ENCODE measurements at places on chromosomes 16 and 17.

- peak; percentile 89 for DNase-seq
Measured at GRCh38 chr16:30395155-30395991, at the start of gene ZNF48. ZNF48 (plus strand) TSS chr16:30395420; CDS start chr16:30395795, 375 bp downstream.

DNA sequence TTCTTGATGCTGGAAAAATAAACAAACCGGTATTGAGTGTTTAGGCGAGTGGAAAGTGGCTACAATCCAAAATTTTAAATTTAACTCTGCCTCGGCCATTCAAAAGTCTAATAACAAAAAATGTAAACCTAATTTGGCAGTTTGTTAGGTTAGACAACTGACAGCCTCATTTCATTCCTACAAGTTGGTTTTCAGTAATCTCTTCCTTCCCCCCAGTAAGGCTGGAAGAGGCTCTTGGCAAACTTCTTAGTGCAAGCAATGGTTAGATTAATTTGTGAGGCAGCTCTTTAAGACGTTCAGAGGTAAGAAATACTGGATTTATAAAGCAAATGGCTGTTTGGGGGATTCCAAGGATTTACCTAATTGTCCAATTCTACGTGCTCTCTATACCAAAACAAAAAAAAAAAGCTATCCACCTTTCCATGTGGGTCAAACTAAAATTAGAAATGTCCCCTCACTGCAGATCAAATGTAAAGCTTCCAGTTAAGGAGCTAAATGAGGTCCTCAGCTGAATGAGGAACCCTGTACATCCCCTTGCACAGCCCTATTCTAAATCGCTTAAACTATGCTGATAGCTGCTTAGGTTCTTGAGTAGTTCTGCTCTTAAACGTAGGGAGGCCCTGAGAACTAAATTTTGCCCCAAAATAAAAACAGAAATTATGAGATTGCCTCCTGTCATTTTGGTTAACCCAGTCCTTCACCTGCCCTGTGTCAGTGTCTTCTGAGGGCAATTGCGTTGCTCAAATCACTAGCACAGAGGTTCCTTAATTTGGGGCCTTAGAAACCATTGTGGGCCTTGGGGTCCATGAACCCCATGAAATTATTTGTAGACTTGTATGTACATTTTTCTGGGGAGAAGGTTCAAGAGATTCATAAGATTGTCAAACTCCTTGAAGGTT lies 2.9 kb downstream of the HEXIM1 start:
- no peak for DNase-seq

DNA sequence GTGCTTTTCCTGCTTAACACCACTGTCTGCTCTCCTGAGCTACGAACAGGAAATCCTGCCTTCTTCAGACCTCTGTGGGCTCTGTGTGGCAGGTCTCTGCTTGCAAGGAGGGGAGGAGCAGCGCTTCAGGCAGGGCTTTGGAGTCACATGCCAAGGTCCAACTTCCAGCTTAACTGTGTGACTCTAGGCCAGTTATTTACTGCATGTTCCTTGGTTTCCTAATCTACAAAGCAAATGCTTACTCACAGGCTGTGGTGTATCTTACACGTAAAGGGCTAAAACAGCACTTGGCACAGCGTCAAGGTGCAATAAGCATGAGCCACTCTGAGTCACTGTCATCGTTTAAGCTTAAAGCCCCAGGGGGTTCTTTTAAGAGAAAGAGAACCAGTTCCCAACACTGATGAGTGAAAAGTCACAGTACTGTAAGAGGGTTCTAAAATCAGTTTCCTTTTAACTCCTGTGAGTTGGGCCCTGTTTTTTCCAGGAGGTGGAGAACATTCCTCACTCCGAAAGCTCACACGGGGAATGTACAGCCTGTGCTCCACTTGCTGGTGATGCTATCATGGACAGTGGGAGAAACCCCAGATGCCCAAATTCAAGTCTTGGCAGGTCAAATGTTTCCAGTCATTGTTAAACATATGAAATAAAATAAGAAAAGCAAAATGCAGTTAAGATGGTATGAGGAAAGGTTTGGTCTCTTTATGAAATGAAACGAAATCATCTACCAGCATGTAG lies 54.1 kb upstream of the BCAR1 start:
- DNase-seq: no peak

GRCh38 chr17:43871946-43872690 lies 25.1 kb downstream of the CD300LG start:
- DNase-seq: no peak

DNA sequence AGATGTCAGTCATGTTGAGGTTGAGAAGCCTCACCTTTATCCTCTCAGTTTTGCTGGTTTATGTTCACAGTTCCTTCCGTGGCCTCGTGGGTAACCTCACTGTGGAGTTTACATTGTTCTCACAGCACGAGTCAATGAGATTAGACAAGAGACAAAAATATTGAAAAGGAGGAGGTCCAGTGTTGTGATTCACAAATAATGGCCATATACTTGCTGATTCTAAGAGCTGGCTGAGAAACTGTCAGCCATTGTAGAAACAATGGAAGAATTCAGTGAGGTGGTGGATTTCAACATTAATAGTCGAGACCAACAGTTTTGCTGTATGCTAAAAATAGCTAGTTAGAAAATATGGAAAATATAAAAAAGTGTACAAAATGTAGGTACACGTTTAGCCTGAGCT lies 176.4 kb upstream of the WSCD1 start:
- DNase-seq: no peak

GRCh38 chr16:3098459-3099394 lies at the start of gene ZSCAN10:
ZSCAN10 (minus strand) TSS chr16:3099294; CDS start chr16:3092937, 6,357 bp downstream.
- DNase-seq: no peak

- no peak for DNase-seq
Measured at GRCh38 chr16:2209258-2210008, 1.2 kb downstream of the BRICD5 start.

DNA sequence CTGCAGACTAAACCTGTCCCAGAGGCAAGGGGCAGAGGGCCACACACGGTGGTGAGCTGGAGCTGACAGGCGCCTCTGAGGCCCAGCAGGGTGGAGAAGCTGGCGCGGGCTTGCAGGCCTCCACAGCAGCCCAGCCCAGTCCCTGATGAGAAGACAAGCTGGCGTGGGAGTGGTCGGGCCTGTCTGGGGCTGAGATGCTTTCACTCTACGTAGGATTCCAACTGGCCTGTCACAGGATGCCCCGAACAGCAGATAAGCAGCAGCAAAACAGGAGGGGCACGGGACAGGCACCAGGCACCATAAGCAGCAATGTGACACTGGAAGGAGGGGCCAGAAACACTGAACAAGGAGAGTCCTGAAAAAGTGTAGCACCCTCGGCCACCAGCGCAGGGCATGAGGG lies 40.1 kb downstream of the PEMT start:
- no peak for DNase-seq

- no peak for DNase-seq
Measured at GRCh38 chr16:74625500-74626350, 18.8 kb upstream of the GLG1 start.

GRCh38 chr17:7094652-7095019 lies 14.6 kb upstream of the CLEC10A start:
- DNase-seq: no peak

DNA sequence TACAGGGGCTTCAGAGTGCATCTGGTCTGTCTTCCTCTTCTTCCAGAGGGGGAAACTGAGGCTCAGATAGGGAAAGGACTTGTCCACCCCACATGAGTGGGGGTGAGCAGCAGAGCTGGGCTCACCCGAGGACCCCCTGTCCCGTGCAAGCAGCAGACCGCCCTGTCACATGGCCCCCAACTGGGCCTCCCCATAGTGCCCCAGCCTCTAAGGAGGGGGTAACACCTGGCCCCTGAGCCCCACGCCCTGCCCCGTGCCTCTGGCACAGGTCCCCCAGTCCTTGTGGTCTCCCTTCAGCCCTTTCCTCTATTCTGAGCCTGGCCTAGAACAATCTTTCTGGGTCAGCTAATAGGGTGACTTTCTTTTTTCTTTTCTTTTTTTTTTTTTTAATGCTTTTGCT lies 6.5 kb upstream of the NECAB2 start:
- DNase-seq: no peak

DNA sequence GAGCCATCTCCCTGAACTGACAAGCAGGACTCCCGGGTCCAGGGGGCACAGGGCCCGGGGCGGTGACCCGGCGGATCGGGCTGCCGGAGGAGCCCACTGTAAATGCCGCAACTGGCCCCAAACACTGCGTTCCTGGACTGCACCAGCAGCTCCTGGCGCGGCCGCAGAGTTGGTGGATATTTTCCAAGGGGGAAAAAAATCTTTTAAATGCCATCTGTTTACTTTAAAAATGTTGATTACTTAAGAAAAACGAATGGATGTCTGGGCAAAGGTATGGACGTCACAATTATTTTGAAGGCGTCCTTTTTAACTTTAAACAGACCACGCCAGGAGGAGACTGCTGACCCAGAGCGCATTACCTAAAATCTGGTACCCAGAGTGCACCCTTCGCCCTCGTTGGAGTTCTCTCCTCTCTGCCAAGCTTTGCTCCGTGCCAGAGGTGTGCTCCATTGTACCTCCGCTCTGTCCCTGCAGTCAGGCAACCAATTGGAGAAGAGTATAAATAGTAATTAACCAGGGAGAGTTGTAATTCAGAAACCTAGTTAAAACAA lies 3.4 kb downstream of the HS3ST3B1 start:
- no peak for DNase-seq

DNA sequence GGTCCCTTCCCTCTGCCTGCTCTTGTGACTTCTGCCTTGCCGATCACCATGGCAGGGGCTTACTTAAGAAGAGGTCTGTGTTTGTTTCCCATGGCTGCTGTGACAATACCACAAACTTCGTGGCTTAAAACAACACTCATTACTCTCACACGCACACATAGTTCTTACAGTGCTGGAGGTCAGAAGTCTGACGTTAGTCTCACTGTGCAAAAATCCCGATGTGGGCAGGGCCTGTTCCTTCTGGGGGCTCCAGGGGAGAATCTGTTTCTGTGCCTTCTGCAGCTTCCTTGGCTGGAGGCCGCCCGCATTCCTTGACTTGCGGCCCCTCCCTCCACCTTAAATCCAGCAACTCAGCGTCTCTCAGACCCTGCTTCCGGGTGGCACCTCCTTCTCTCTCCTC lies 249.2 kb upstream of the GSE1 start:
- no peak for DNase-seq

GRCh38 chr17:2903193-2903974 lies 107.1 kb downstream of the RAP1GAP2 start:
- no peak for DNase-seq

DNA sequence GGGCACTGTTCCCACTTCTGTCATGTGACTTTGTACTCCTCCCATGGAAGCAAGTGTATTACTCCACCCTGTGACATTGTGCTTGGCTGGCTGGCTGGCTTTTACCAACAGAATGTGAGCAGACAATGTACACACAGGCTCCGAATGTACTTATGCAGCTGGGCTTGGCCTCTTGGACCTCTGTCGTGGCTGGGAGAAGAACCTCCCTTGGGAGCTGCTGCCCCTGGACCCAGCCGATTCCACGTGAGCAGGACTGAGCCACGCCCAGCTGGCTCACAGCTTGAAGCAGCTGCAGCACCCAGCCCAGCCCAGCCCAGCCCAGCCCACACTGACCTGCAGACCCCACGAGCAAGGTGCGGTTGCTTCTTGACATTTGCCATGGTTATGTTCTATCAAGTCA lies 177.5 kb downstream of the RBFOX3 start:
- no peak for DNase-seq

- no peak for DNase-seq
Measured at GRCh38 chr17:81365601-81366585, 29.4 kb upstream of the BAHCC1 start.

GRCh38 chr16:51390877-51391276 lies 239.8 kb upstream of the SALL1 start:
- DNase-seq: no peak

GRCh38 chr16:71373073-71373472 lies 14.6 kb downstream of the CALB2 start:
- DNase-seq: no peak

DNA sequence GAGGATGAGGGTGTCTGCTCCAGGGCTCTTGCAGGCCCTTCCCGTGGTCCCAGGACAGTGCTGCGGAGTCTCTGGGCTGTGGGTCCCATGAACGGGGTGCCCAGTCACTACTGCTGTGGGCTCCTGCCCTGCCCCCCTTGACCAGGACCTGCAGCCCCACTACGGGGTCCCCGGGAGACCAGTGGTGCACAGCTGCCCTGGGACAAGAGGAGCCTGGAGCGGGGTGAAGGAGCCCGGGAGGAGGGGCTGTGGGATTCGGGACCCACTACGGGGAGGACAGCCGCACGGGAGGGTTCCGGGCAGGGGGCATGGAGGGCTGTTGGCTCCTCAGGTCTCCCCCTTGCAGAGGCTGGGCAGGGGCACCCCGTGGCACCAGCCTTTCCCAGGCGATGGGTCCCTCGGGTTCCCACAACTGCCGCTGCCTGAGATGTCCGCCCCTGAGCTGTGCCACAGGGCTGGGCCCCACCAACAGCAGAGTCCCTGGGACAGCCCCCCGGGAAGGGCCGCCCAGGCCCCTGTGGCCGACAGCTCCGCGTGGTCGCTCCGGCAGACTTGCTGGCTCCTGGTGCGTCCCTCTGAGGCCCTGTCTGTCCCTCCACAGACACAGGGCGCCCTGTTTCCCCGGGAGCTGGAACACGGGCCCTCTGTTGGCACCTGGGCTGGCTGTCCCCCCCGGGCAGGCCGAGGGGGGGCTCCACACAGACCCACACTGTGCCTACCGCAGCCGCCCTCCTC lies 52.1 kb upstream of the GNG13 start:
- DNase-seq: no peak

DNA sequence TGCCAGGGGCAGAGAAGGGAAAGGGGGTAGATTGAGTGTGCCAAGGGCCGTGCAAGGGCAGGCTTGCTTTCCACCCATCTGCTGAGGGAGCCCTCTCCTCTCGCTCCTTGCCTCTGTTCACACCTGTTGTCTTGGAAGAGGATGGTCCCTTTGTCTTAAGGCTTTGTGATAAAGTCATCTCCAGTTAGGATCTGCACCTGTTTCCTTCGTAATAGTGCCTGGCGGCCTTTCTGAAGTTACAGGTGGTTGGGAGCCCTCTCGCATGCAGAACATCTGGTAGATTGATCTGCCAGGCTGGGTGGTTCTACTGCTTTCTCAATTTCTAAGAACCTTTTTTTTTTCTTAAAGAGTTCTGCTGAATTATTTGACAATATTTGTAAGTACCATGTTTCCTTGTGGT lies 16.3 kb downstream of the UBFD1 start:
- DNase-seq: no peak

DNA sequence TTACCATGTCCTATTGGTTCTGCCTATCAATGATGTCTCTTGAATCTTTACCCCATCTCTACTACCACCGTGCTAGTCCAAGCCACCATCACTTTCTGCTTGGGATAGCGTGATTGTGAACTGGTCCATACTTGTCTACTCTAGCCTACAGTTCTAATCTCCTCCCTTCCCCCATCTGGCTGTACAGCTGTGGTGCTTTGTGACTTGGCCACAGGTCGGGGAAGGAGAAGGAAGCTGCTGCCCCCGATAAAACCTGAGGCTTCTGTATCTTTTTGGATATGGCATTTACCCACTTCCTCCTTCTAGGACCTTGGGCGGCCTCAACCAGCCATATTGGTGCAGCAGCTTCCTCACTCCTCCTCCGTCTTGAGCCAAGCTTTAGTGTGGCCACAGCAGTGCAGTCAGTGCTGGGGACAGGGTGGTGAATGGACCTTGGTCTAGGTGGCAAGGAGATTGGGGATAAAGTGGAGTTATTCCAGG lies 314 bp upstream of the ITGA2B start:
- DNase-seq: no peak

- DNase-seq: no peak
Measured at GRCh38 chr16:49542391-49542891, 168.8 kb downstream of the C16orf78 start.

Data from GM20000 (cell line).